ENCODE measurements at places on chromosomes 2 and 18.

- DNase-seq, result no peak
Measured at GRCh38 chr2:207123776-207124391, 41.9 kb downstream of the KLF7 start.

DNA sequence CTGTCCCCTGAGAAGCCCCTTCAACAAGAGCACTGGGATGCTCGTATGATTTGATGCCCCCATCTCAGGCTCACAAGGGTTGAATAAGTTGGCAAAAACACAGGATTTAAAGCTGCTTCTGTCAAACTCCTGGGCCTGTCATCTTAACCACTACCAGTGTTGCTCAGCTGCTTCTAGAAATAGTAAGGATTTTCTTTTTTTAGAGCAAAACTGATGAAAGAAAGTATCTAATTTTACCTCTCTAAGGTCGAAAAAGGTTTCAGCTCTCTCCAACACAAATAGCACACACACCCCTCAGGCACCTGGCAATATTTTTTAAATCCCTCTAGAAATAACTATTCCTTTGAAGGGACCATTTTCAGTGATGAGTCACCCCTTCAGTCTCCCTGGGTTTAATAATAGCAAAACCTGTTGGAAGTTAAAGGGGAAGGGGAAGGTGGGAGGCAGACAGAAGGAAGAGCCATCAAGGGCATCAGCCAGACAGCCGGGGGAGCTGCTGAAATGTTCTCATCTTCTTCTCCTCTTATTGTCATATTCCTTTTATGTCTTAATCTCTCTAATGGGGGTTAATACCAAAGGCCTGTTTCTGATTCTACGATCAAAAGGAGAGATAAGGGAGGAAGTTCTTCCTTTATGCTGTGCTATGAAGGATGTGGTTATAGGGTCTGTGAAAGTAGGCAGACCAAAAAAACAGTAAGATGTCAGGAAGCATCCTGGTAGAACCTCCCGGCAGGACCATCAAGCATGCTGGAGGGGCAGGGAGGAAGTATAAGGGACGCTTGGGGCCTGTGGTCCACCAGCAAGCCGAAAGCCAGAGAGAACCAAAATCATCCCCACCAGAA lies 31.9 kb upstream of the SLC35G4 start:
- DNase-seq, result no peak

DNA sequence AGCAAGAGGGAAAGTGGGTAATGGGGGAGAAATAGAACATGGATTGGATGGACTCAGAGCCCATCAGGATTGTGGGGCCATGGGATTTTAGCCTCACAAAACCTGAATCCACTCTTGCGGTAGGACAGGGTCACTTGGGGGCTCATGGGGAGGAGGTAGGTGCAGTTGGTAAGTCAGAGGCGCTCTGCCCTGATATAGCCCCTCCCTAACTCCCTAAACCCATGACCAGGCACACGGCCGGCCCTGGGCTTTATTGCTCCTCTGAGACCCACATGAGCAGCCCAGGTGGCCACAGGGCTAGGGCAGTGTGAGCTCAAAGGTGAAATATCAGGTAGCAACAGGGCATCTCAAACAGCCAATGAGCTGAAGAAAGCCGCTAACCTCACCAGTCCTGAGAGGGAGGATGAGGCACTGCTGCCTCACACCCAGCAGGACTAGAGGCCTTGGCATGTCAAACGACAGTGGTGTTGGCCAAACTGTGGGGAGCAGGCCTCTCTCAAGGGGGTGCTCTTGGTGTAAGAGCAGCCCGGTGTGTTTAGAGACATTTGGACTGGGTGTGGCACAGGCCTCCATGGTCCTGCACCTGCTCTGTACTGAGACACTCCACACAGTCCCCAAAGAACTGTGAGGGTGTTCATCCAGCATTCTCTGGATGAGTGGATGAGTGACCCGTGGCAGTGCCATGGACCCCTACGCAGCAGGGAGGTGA lies 90.8 kb upstream of the HS6ST1 start:
- no peak for DNase-seq

DNA sequence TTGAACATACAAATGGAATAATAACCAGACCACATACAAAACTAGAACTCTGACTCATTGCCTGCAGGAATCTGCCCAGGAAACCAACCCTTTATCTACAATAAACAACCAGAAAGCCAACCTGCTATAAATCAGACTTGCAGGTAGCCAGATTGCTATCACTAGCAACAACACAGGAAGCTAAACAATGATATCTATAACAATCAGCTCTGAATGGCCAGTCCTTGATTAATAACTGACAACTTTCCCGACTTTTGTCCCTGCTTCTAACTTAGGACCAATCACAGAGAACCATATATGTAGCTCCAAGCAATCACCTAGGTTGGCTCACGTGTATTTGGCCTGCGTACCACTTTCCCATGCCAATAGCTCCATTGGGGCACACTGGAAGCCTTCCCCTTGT lies 470.8 kb downstream of the RIT2 start:
- no peak for DNase-seq

DNA sequence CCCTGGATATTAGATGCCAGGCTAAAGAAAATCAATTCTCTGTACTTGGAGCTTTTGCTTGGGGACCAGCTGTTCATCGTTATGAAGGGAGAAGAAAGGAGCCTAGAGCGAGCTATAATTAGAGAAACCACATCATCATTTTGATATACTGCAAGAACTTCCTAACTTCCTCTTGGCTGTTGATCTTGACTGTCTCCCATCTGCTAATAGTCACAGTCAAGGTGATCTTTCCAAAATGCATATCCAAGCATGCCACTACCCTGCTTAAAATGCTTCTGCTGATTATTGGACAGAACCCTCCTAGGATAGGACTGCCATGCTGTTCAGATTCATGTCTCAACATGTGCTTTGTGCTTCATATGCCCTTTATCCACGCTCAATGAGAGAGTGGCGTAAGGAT lies 54.8 kb downstream of the RAPGEF4 start:
- DNase-seq, result peak; percentile 75

DNA sequence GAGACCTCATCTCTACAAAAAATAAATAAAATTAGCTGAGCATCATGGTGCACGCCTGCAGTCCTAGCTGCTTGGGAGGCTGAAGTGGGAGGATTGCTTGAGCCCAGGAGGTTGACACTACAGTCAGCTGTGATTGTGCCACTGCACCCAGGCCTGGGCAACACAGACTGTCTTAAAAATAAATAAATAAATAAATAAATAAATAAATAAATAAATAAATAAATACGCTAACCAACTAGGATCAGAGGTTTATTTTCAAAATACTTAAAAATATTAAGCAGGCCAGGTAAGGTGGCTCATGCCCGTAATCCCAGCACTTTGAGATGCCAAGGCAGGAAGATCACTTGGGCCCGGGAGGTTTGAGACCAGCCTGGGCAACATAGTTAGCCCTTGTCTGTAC lies 63.6 kb downstream of the KCNG3 start:
- DNase-seq, result no peak

DNA sequence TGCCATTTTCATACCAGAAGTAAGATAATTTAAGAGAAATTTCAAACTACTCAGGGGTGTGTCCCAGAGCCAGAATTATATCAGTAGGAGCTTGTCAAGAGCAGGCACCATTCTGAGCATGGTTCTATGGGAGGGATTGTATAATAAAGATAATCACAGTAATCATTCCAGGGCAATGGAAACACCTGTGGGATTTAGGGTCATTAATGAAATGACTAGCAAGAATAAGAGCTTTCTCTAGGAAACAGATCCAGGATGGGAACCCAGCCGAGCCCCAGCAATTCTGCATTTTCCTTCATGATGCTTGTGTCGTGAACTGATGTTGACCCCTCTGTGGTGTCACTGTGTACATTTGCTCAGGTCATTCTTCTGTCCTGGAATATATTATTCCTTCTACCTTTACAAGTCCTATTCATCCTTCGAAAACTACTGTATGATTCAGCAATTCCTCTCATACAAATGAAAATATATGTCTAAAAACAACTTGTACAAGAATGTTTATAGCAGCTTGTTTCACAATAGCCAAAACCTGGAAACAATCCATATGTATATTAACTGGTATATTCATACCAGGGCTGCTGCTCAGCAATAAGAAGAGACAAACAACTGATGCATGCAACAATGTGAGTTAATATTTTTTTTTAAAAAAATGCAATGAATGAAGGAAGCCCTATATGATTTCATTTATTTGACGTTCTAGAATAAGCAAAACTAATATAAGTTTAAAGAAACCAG lies 687.8 kb upstream of the KLHL29 start:
- DNase-seq, result no peak

- DNase-seq, result no peak
Measured at GRCh38 chr18:31303771-31304170, 14.2 kb upstream of the DSG1 start.

GRCh38 chr18:74493689-74494088 lies 2.5 kb upstream of the CNDP2 start:
- peak; percentile 49 for DNase-seq

- DNase-seq, result no peak
Measured at GRCh38 chr2:72685638-72686213, 140.1 kb downstream of the EXOC6B start.

DNA sequence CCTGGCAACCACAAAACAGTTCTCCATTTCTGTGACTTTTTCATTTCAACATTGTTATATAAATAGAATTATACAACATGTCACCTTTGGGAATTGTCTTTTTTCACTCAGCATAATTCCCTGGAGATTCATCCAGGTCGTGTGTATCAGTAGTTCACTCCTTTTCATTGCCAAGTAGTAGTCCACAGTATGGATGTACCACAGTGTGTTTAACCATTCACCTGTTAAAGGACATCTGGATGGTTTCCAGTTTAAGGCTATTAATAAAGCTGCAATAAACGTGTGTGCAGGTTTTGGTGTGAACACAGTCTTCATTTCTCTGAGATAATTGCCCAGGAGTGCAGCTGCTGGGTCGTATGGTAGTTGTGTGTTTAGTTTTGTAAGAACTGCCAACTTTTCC lies 35.7 kb downstream of the COPS7B start:
- DNase-seq, result no peak

- DNase-seq, result no peak
Measured at GRCh38 chr18:4058179-4058578, 396.9 kb downstream of the DLGAP1 start.

- DNase-seq, result no peak
Measured at GRCh38 chr2:19020144-19021099, 338.0 kb downstream of the OSR1 start.

DNA sequence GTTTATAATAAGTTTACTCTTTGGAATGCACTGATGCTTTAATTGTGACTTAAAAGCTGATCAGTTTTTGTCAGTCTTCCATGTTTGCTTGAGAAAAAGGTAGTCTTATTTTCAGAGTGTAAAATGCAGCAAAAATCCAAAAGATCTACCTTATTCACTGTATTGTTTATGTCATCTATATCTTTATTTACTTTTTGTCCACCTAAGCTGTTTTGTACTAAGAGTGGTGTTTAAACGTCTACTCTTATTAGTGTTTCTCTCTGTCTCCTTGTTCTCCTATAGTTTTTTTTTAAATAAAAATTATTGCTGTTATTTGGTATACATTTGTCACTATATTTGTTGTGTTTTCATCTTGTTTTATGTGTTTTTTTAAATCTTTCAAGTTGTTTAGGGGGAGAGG lies 50.4 kb downstream of the VRK2 start:
- DNase-seq, result no peak

GRCh38 chr18:12597760-12598159 lies 60.1 kb downstream of the SPIRE1 start:
- DNase-seq, result no peak

- no peak for DNase-seq
Measured at GRCh38 chr18:6057604-6058003, 162.3 kb upstream of the TMEM200C start.

- DNase-seq, result no peak
Measured at GRCh38 chr18:9380101-9380500, 45.5 kb downstream of the TWSG1 start.

- no peak for DNase-seq
Measured at GRCh38 chr18:57343833-57344232, 8.5 kb upstream of the ST8SIA3 start.

DNA sequence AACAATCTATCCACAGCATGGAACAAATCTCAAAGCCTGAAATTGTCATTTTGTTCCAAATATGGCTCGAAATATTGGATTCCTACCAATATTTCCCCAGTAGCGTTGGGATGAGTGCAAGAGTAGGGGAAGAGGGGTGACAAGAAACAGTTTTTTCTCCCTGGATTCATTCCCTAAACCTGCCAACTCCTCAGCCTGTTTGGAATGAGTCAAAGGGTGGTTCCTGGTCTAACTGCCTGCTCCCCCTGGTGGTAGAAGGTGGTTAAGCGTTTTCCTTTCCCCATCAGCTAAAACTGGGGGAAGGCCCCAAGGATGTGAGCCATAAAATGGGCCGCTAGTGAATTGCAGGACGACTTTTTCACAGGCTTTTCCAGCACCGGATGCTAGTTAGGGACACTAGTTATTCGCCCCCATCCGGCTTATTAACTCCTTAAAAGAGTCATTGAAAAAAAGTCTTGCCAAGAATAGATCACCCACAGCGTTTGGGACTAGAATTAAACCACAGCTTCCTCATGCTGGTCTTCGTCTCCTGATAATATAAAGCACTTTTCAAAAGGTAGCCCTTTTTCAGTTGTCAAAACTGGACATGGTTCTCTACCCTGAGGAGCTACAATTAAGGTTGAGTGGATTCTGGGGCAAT lies 72.5 kb downstream of the DHRS9 start:
- peak; percentile 83 for DNase-seq

GRCh38 chr2:159124441-159124911 lies 156.0 kb downstream of the TANC1 start:
- DNase-seq, result peak; percentile 92

DNA sequence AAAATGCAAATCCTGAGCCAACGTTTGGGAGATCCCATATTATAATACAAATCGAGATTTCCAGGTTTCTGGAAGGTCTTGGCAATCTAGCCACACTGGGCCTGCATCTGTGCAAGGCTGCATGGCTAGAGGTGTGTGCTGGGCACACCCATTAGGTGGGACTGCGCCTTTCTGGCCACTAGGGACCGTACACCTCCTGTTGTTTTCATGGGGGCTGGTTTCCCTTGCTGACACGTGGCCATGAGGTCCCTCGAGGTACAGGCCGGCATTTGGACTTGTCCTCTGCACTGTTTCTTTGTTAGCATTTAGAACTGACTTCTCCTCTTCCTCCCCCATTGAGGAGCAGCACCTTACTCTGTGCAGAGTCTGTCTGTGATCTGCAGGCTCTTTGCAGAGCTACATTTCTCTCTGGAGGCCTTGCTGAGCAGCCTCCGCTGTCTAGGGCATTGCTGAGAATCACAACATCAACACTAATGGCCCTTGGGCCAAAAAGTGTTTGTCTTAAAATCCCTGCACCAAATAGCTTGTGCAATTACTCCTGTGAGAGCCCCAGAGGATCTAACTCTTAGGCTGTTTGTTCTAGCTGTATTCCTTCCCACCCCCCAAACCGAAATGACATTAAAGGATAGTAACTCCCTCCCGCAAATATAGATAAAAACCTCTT lies 131.2 kb downstream of the NEDD4L start:
- no peak for DNase-seq
